Dermis blood vessel endothelial cell (primary cell): ENCODE measurements at places on chromosomes 7 and 10. TPM values are rescaled to one million over a fixed set of nuclear protein-coding genes. Genes with fewer than 3 reads are reported as not detected.

- no peak for DNase-seq
These were observed 27.2 kb downstream of the CDH23 start for GRCh38 chr10:71423901-71424300.

The ASAH2 gene
- under 0.01 and 0.14 TPM in 2 replicates for total RNA-seq

The ZNF716 gene
- under 0.01 TPM in 1 of 2 replicates, not detected in the other for total RNA-seq

GRCh38 chr10:75712242-75712880 is 280.9 kb downstream of the LRMDA start:
- DNase-seq: no peak

The KCP gene
- total RNA-seq: 0.17 TPM in 1 of 2 replicates, not detected in the other

The NKX1-2 gene
- total RNA-seq: not detected in 2 replicates

The CLRN3 gene
- 0.19 TPM in 1 of 2 replicates, not detected in the other for total RNA-seq

The ELFN1 gene
- 0.56 and 1.2 TPM in 2 replicates for total RNA-seq
